Stimulated activated CD4-positive, alpha-beta T cell treated with anti-CD3 and anti-CD28 coated beads, Interleukin-2, amount 100 ng/mL, for 24 hours (primary cell): ENCODE measurements at places on chromosomes 4 and X.

GRCh38 chr4:40710484-40711254, 39.1 kb upstream of the NSUN7 start:
- DNase-seq = no peak

DNA sequence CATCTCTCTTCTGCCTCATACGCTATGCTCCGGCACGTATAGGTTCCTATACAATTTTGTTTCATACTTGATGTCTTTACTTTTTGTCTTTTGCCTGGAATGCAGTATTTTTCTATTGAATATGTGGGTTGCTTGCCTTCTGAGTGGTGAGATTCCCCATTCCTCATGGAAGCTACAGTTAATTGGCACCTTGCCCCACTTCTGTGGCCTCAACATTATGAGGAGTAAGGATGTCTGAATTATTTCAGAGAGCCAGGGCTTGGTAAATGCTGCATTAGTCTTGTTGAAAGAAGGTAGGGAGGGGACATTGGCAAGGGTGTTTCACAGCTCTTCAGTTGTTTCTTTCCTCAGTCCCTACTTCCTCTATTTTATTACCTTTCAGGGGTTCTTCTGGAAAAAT, 23.0 kb downstream of the CDKL5 start:
- no peak for DNase-seq

- DNase-seq = no peak
Measured at GRCh38 chr4:60359746-60360367, 840.3 kb upstream of the ADGRL3 start.

- DNase-seq = no peak
Measured at GRCh38 chr4:47696823-47697222, 141.0 kb downstream of the CORIN start.

DNA sequence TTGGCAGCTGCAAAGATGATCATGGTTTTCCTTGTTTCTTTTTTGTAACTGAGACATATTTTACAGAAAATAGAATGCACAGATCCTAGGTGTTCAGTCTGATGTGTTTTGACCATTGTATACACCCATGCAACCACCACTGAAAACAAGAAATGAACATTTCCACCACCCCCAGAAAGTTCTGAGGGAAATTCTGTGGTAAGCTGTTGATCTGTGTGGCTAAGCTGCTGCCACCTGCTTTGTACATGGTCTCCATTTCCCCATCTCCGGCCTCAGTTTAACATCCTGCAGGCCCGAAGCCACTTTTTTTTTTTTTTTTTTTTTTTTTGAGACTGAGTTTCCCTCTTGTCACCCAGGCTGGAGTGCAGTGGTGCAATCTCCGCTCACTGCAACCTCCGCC, 65.3 kb downstream of the NYX start:
- no peak for DNase-seq

DNA sequence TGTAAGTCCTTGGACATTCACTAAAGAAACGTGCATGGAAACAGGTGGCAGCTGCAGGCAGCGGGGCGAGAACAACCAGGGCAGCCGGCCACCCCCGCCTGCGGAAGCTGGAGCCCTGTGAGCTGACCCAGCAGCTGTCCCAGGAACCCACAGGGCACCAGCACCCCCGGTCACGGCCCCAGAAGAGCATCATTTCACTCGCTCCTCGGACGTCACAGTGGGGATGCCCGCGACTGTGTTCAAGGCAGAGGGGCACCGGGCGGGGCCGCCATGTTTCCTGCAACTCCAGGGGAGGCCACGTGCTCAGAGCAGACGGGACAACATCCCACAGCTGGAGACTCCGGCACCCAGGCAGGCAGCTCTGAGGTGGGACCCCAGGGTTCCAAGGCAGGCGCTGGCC, 45.0 kb upstream of the CPLX1 start:
- no peak for DNase-seq

DNA sequence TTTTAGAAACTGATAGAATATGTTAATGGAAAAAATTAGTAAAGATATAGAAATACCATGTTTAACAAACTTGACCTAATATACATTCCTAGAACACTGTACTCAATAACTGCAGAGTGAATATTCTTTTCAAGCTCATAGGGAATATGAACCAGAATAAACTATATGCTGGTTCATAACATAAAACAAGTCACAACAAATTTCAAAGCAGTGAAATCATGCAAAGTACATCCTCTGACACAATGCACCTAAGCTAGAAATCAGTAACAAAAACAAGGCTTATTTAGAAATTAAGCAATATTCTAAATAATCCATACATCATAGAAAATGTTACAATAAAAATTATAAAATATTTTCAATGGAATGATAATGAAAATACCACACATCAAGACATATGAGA, 9.2 kb upstream of the SEPSECS start:
- no peak for DNase-seq

GRCh38 chr4:112515198-112516065, 548 bp downstream of the NEUROG2 start:
- DNase-seq = peak; percentile 41

GRCh38 chrX:72280321-72280845, 3.3 kb upstream of the RPS4X start:
- no peak for DNase-seq

- no peak for DNase-seq
Measured at GRCh38 chr4:126435491-126435890, 1120.7 kb downstream of the FAT4 start.

DNA sequence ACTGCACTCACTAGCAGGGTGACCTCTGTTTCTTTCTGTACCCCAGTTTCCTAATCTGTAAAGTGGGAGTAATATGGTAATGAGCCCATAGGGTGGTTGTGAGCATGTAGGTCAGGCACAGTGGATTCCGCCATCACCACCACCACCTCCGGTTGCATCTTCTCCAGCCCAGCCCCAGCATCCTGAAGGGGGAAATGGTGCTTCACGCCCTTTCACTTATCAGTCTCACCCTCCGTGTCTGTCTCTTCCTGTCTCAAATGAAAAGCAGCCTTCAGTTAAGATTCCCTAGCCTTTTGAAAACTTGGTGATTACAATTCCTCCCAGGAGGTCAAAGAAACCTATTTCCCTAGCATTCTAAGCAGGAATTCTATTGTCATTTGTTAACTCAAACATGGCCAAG, 16.9 kb upstream of the XPNPEP2 start:
- no peak for DNase-seq

- no peak for DNase-seq
Measured at GRCh38 chr4:188400451-188400850, 261.2 kb downstream of the TRIML1 start.

- DNase-seq = no peak
Measured at GRCh38 chr4:101020956-101021355, 326.4 kb downstream of the PPP3CA start.

DNA sequence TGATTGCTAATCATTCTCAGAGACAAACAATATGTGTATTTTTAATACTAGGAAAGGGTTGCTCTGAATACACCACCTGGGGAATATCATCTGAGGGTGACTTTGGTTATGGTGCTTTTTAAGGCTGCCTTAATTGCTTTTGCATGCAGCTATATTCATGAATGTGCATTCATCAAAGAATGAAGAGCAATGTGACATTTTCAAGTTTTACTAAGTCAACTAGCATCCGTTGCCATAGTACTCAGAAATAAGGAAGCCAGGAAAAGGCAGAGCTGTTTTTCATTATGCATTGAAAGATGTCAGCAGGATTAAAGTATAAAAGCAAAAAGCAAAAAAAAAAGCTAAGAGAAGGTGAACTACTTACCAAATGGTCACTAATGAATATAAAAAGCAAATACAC, 67.4 kb upstream of the PCDH18 start:
- no peak for DNase-seq

GRCh38 chr4:39353478-39354253, 12.5 kb downstream of the RFC1 start:
- DNase-seq = peak; percentile 30

GRCh38 chrX:132631579-132632232, 142.9 kb upstream of the MBNL3 start:
- no peak for DNase-seq

- DNase-seq = peak; percentile 29
Measured at GRCh38 chr4:183658362-183659028, 490 bp downstream of the RWDD4 start.

GRCh38 chrX:127011629-127012028, 192.1 kb downstream of the PRR32 start:
- DNase-seq = no peak

DNA sequence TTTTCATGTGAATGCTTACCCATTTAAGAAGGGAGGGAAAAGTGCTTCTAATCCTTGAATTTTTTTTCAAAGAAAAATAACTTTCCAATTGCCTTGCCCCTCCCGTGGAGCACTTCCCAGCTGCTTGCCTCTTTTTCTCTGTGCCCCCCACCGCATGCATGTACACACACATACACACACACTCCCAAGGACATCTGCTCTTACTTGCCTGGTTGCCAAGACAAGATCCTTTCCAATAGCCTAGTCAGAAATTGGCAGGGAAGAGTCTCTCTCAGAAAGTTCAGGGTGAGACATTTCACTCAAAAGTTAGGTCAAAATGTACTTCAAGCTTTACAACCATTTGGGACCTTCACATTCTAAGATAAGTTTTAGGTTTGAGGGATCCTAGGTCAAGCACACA, 10.9 kb downstream of the HHIP start:
- no peak for DNase-seq

DNA sequence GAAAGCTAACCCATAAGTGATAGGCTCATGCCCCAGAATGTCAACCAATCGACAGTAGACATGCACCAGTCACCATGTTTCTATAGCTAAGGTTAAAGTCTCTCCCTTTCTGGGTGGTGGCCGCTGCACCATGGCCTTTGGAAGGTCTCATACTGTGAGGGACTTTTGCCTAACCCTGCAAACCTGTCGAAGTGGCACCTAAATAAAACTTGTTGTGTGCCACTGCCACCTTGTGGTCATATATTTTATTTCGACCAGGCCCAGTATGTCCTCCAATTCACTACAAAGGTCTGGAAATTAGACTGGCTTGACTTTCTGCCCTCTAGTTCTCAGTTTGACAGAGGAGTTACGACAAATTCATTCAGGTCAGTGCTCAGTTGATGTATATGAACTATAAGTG, 163.1 kb downstream of the SMARCA1 start:
- DNase-seq = peak; percentile 26

DNA sequence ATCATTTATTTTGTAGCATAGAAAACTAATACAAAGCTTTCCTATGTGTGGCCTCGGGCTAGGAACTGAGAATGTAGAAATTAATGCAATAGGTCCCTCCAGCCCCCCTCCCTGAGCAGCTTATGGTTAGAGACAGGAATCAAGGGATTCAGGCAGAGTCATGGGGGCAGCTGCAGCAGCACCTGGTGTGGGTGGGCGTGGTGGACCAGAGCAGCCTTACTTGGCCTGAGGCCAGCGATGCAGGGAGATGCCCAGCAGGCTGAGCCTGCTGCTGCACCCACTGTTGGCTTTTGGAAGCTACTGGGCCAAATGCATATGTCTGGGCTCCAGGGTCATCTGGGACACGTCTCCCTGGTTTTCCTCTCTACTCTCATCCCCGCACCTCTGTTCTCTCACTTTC, 74.0 kb downstream of the STK32B start:
- DNase-seq = no peak
